Right atrium auricular region (tissue), 2 donors: ENCODE measurements at places on chromosomes 12 and 14. TPM values are rescaled to one million over a fixed set of nuclear protein-coding genes. Genes with fewer than 3 reads are reported as not detected.

DNA sequence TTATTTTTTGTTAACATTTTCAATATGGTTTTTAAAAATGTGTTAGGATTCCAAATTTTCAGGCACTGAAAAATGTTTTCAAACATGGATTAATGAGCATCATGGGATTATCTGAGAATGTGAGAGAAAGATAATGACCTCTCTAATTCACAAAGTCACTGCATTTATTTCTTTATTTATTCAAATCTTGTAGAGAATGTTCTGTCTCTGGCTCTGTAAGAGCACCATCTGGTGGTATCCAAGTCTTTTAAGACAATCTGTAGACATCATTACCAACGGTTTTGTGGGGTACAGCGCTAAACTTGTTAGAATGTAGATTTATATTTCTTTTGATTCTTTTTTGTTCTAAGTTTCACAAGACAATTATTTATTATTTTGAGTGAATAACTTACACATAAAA is 956.0 kb upstream of the NOVA1 start:
- H3K4me3 ChIP-seq = no peak overlapping the region
- no peak overlapping the region for H3K27ac ChIP-seq
- H3K4me1 ChIP-seq = no peaks in the 10 kb centered on the region
- H3K27me3 ChIP-seq = no peaks in the 10 kb centered on the region

- H3K27me3 ChIP-seq = no peaks in the 10 kb centered on the region
- no peak overlapping the region for H3K27ac ChIP-seq
- DNase-seq = no peak
- no peak overlapping the region for H3K4me3 ChIP-seq
- no peaks in the 10 kb centered on the region for H3K4me1 ChIP-seq
- no peaks in the 10 kb centered on the region for H3K36me3 ChIP-seq
Observed at GRCh38 chr14:83923842-83924241, 1606.1 kb upstream of the FLRT2 start.

ALDH1L2 gene
- total RNA-seq = 1.2 TPM

- DNase-seq = no peak
- H3K36me3 ChIP-seq = no peaks in the 10 kb centered on the region
- no peaks in the 10 kb centered on the region for H3K27me3 ChIP-seq
- H3K27ac ChIP-seq = no peak overlapping the region
- no peaks in the 10 kb centered on the region for H3K4me1 ChIP-seq
- H3K4me3 ChIP-seq = no peak overlapping the region
Observed at GRCh38 chr12:76311796-76312195, 36.4 kb downstream of the BBS10 start.

- peaks cover 23% of the 10 kb centered on the region for H3K4me1 ChIP-seq
- H3K27ac ChIP-seq = no peak overlapping the region
- H3K27me3 ChIP-seq = peaks cover 9% of the 10 kb centered on the region
- peak overlapping the region; percentile 54 for H3K4me3 ChIP-seq
- no peaks in the 10 kb centered on the region for H3K36me3 ChIP-seq
- no peak for DNase-seq
Observed at GRCh38 chr12:27968972-27969623, 3.4 kb downstream of the PTHLH start.

DNA sequence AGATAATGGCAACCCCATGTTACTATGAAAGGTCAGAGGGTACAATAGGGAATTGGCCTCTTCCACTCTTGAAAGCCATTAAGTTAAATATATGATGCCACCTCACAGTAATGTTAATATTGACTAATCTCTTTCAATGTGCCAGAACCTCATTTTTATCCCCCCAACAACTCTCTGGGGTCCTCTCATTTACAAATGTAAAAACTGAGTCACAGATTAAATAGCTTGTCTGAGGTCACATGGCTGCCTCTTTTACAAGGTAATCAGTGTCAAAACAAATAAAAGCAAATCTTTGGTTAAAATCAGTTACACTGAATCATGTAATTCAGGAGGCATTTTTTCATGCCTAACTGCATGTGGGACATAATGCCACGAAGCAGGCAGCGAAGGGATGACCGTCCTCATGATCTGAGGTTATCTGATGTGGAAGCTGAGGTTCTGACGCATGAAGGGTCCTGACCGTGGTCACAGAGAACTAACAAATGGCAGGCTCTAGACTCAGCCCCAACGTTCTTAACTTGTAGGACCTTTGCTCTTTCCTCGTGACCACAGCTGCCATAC is 78.5 kb downstream of the PTPN21 start:
- peak overlapping the region; percentile 50 for H3K27ac ChIP-seq
- no peak for DNase-seq
- H3K27me3 ChIP-seq = no peaks in the 10 kb centered on the region

DNA sequence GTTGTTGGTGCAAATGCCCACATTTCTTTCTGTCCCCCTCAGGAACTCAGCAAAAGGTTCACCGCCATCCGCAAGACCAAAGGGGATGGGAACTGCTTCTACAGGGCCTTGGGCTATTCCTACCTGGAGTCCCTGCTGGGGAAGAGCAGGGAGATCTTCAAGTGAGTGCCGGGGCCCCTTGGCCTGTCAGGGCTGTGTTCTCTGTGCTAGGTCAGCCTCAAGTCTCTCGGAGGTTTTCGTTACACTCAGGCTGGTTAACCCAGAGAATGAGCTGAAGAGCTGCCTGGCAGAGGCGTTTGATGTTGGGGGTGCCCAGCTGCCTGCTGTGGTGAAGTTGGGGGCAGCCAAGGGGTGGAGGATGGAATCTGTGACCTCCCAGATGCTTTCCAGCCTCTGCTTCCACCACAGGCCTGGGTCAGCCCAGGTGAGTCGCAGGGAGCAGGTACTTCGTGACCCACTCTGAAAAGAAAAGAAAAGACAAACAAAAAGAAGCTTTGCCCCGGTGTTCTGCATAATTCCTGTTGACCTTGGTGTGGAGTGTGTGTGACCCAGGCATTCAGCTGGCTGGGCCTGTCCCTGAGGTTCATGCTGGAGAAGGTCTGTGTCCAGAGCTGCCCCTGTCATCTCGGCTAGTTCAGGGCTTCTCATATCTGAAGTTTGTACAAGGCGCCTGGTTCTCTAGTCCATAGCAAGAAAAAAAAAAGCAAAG is 12.9 kb downstream of the OTUB2 start:
- H3K36me3 ChIP-seq = no peaks in the 10 kb centered on the region
- H3K4me3 ChIP-seq = no peak overlapping the region
- peaks cover 36% of the 10 kb centered on the region for H3K4me1 ChIP-seq
- H3K27me3 ChIP-seq = no peaks in the 10 kb centered on the region
- no peak overlapping the region for H3K27ac ChIP-seq
- no peak for DNase-seq

GRCh38 chr14:56494167-56494566 is 85.4 kb upstream of the TMEM260 start:
- no peak overlapping the region for H3K4me3 ChIP-seq
- no peaks in the 10 kb centered on the region for H3K27me3 ChIP-seq
- H3K4me1 ChIP-seq = peaks cover 5% of the 10 kb centered on the region
- no peak overlapping the region for H3K27ac ChIP-seq
- no peaks in the 10 kb centered on the region for H3K36me3 ChIP-seq

DNA sequence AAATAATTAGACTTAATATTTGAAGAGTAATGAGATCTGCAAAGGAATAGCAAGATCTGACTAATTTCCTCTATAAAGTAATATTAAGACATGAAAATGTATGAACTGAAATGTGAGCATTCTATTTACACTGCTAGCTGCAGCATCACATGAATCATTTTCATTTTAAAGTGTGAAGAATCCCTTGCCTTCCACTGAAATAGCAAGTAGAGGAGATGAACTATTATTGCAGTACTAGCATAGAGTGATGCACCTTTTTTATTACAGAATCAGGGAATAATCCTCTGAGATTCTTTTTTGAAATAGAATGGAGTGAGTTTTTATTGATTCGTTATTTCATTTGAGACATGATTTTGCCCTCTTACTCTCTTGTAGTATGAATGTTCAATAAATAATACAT is 281.9 kb upstream of the NAV3 start:
- H3K36me3 ChIP-seq = no peaks in the 10 kb centered on the region
- no peak for DNase-seq
- H3K4me1 ChIP-seq = no peaks in the 10 kb centered on the region
- H3K4me3 ChIP-seq = no peak overlapping the region

- H3K4me1 ChIP-seq = no peaks in the 10 kb centered on the region
- no peaks in the 10 kb centered on the region for H3K36me3 ChIP-seq
- H3K27me3 ChIP-seq = no peaks in the 10 kb centered on the region
- no peak overlapping the region for H3K27ac ChIP-seq
- no peak overlapping the region for H3K4me3 ChIP-seq
Observed at GRCh38 chr12:100171248-100171647, 28.6 kb upstream of the BLTP3B start.

TM7SF3 gene
- 34.6 TPM for total RNA-seq

DNA sequence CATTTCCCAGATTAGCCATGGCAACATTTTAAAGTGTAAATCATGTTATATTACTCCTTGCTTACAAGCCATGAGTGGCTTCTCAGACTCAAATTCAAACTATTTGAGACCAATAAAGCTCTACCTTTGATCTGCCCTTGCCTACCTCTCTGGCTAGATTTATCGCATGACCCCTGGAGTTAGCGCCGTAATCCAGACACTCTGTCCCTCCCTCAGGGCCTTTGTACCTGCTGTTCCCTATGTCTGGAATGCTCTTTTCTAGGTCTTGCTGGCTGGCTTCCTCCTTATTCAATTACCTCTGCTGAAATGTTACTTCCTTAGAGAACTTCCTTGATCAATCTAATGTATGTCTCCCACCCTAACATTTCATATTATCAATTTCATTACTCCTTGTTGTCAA is 16.3 kb downstream of the SIX4 start:
- H3K36me3 ChIP-seq = no peaks in the 10 kb centered on the region
- H3K27ac ChIP-seq = no peak overlapping the region
- DNase-seq = no peak
- no peak overlapping the region for H3K4me3 ChIP-seq

- no peaks in the 10 kb centered on the region for H3K36me3 ChIP-seq
- no peaks in the 10 kb centered on the region for H3K4me1 ChIP-seq
- no peak for DNase-seq
- no peak overlapping the region for H3K4me3 ChIP-seq
- H3K27me3 ChIP-seq = no peaks in the 10 kb centered on the region
Observed at GRCh38 chr12:30806989-30807694, 52.4 kb upstream of the CAPRIN2 start.

GON7 gene
- 7.8 TPM for total RNA-seq

STAC3 gene
- total RNA-seq = 0.48 TPM

DNA sequence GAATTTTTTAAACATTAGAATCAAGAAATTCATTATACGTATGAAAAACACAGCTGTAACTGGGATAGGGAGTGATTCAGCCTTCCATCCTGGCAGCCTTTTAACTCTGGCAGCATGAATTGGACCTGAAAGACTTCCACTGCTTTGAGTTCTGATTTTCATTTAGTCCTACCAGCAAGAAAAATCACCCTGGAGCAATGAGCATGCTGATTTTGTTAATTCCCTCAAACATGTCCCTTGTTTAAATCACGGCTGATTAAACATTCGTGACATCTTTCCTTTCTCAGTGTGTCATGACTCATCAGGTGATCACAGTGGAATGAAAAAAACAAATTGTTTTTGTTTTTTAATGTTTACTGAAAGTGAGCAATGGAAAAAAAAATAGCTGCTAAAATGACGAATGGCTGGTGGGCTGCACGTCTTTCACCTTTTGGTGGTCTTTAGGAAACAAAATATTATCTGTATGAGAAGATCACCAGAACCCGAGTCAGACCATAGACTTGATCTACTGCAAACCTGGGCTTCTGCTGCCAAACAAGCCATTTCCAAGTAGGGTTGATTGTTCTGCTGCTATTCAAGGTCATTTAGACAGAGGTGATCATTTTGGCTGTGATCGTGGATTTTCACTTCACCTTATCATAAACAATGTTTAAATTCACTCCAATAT is 67.0 kb upstream of the CAND1 start:
- no peak overlapping the region for H3K4me3 ChIP-seq
- no peak for DNase-seq
- H3K36me3 ChIP-seq = no peaks in the 10 kb centered on the region
- H3K27ac ChIP-seq = no peak overlapping the region
- H3K27me3 ChIP-seq = no peaks in the 10 kb centered on the region

- H3K4me1 ChIP-seq = no peaks in the 10 kb centered on the region
- DNase-seq = no peak
- H3K27me3 ChIP-seq = no peaks in the 10 kb centered on the region
- no peak overlapping the region for H3K4me3 ChIP-seq
Observed at GRCh38 chr14:62301911-62302310, 539.7 kb downstream of the SNAPC1 start.

GRCh38 chr12:14884458-14884878 is 1.2 kb downstream of the MGP start:
- peaks cover 21% of the 10 kb centered on the region for H3K4me1 ChIP-seq
- H3K27ac ChIP-seq = peak overlapping the region; percentile 80
- peak; percentile 91 for DNase-seq
- H3K4me3 ChIP-seq = peak overlapping the region; percentile 50
- no peaks in the 10 kb centered on the region for H3K27me3 ChIP-seq

CD163 gene
- 165 TPM for total RNA-seq

GRCh38 chr12:5173511-5174011 is 129.9 kb downstream of the KCNA5 start:
- H3K27ac ChIP-seq = no peak overlapping the region
- no peaks in the 10 kb centered on the region for H3K4me1 ChIP-seq
- no peak overlapping the region for H3K4me3 ChIP-seq
- no peaks in the 10 kb centered on the region for H3K36me3 ChIP-seq
- no peaks in the 10 kb centered on the region for H3K27me3 ChIP-seq
- DNase-seq = no peak

FAM181A gene
- not detected for total RNA-seq

GRCh38 chr14:24353559-24354481 is 14.0 kb upstream of the RIPK3 start:
- H3K27ac ChIP-seq = no peak overlapping the region
- H3K27me3 ChIP-seq = no peaks in the 10 kb centered on the region
- DNase-seq = no peak
- H3K4me3 ChIP-seq = no peak overlapping the region
- H3K4me1 ChIP-seq = no peaks in the 10 kb centered on the region
